ENCODE measurements at places on chromosomes 16 and 17.

DNA sequence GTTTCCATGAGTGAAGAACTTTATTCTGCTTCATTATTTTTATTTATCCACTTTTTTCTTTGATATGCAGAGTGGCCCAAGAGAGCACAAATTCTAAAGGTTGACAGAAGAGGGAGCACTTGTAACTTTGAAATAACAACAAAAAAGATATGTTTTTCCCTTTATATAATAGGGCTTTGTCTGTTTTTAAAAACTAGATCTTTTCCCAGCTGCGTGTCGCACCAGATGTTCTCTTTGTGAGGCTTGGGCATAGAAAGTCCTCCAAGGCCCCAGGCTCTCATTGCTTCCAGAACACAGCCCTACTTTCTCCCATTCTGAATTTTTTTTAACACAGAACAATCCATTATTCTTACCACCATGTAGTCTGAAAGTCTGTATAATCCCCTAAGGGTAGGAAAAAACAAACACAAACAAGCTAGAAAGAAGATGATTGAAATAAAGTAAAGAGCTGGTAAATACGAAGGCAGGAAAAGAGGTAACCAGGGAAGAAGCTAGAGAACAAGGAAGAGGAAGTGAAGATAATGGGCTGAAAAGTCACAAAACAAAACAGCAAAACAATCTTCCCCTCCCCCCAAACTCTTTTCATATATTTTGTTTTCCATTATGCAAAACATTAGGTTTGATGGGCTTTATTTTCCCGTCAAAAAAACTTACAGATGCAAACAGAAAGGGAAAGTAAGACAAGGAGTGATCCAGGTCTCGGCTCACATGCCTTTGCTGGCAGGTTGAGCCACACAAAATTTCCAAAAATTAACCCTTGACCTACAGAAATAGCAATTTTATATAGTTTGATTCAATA is 160.4 kb downstream of the ABCA8 start:
- DNase-seq = no peak

DNA sequence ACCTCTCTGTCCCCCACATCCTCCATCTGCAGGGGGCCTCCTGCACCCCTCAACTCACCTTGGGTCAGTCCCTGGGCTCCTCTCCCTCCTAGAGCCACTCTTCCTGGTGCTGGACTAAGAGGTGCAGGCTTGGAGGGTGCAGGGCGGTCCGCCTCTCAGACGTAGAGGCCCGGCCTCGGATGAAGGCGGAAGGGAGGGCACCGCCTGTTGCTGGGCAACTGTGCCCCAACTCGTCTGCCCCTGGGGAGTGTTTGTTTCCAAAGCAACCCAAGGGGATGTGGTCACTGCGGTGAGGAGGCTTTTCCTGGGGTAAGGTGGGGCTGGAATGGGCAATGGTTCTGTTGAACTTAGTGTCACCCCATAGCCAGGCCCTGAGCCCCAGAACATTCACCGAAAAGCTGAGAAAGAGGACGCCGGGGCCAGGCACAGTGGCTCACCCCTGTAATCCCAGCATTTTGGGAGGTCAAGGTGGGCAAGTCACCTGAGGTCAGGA is at the start of gene C16orf54:
TSS of gene C16orf54 (minus strand) at position 138 of the 493 bp plus-strand sequence. CDS start 1,039 bp downstream, outside the sequence.
- peak; percentile 70 for DNase-seq

DNA sequence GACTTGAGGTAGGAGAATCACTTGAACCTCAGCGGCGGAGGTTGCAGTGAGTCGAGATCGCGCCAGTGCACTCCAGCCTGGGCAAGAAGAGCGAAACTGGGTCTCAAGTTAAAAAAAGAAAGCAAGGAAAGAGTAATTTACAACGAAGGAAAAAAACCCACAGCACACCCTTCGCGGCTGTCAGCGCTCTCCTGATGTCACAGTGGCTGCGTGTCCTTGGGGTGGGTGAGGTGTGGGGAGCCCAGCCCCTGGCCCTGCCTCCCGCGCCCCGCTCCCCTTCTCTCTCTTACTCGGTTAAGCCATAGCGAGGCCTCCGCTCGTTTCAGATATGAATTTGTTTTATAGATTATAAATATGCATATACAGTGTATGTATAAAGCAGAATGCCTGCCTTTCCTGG is 740 bp upstream of the JPT2 start:
- no peak for DNase-seq

GRCh38 chr16:57236022-57236350 is 9.1 kb upstream of the ARL2BP start:
- DNase-seq = no peak

- DNase-seq = no peak
These were observed 154.2 kb downstream of the PITPNC1 start for GRCh38 chr17:67531291-67531690.

GRCh38 chr17:20263595-20263994 is 203.7 kb downstream of the LGALS9B start:
- no peak for DNase-seq

DNA sequence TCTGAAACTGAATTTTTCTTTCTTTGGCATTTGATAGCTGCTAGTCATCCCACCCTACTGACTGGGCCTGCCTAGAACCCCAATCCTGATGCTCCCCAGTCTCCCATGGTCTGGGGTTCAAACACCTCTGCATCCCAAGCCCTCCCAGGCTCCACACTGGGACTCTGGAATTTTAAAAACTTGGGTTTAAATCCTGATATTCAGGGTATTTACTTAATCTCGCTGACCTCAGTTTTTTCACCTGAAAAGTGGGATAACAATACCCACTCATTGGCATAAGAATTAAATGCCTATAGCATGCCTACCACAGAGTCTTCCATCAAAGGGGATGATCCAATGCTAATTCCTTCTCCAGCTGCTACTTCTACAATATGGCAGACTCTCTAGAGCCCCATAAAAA is 264.4 kb downstream of the NPIPA8 start:
- DNase-seq = no peak

DNA sequence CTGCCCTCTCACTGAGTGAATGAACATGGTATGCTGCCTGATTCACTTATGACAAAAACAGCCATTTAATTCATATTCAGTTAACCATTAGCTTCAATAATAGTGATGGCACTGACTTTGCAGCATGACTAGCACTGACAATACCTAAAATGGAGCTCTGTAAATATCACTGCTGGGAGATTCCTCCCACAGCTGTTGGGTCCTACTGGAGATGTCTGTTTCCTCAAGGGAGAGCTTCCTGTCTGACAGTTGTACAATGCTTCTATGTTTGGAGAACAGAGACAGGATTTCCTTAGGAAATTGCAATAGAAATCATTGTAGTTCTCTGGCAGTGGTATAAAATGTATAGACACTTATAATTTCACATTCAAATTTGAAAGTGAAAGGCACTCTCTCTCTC is 695.9 kb upstream of the CDH8 start:
- no peak for DNase-seq

- DNase-seq = no peak
These were observed 28.3 kb upstream of the TEX2 start for GRCh38 chr17:64291268-64291851.

- no peak for DNase-seq
These were observed 14.2 kb downstream of the ATP6V0A1 start for GRCh38 chr17:42472709-42473521.

- no peak for DNase-seq
These were observed 1.3 kb downstream of the GNAO1 start for GRCh38 chr16:56192635-56192945.

DNA sequence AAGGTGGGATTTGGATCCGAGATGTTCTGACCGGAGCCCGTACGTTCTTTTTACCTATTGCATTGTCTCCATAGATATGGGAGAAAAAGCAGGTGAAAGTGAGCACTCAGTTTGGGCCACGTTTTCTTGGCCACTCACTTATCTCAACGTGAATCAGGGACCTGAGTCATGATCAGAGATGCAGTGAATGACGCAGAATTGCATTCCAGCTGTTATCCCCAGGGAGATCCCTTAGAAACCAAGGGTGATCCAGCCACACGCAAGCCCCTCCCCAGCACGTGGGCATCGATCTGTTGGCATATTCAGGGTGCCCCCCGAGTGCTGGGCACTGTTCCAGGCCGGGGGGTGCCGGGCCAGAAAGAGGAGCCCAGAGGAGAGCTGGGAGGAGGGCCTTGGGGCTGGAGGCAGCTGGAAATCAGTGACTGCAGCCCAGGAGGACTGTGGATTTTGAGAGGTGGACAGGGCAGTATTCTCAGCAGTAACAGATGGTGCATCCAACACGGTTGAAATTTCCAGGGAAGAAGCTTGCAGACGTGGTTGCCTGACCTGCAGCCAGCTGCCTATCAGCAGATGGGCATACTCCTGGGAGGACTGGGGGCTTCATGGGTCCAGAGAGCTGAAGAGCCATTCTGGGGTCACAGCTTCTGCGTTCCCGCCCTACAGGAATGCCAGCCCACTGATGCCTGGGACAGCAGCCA is 87.2 kb upstream of the CACNG5 start:
- DNase-seq = no peak

- peak; percentile 57 for DNase-seq
These were observed 10.5 kb downstream of the DOK4 start for GRCh38 chr16:57475711-57476339.

- no peak for DNase-seq
These were observed 11.3 kb downstream of the ANKRD40 start for GRCh38 chr17:50696365-50696879.

DNA sequence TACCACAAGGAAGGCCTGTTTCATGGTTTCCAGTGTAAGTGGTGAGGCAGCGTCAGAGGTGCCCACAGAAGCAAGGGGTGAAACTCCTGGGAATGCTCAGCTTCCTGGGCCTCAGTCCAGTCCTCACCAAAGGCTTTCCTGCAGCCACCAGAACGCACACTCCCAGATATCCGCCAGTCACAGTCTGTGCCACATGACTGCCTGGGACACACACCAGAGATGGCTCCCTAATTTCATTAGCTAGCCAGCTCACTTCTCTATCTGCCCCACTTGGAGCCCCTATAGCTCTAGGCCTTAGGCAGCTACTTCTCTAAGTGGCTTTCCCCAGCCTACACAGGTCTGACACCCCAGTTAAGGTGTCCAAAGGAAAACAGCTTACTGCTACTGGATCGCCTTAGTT is 77.0 kb downstream of the CYTH1 start:
- DNase-seq = no peak

DNA sequence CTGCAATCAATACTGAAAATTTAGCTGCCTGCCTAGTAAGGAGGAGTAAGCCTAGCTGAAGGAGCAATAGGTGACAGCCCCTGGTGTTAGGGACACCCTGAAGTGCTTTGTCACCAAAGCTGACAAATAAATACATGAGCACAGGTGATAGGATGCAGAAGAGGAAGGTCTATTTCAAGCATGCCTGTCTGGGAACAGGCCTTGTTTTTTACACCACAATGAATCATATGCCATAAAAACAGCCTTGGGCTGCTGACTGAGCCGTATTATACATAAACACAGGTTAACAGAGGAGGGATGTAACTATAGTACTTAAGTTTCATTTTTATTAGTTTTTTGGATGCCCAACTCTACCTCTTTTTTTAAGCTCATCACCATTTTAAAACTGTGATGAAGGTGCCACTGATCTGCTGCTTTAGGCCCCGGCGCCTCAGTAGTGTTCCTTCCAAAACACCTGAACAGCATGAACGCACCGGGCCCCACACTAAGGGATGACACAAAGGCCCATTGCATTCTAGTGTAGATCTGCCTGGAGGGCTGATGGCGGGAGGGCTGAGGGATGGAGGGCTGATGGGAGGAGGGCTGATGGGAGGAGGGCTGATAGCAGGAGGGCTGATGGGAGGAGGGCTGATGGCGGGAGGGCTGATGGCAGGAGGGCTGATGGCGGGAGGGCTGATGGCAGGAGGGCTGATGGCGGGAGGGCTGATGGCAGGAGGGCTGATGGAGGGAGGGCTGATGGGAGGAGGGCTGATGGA is 150.3 kb downstream of the AATF start:
- DNase-seq = no peak

- DNase-seq = no peak
These were observed 56.6 kb upstream of the BCAR1 start for GRCh38 chr16:75308011-75308410.

DNA sequence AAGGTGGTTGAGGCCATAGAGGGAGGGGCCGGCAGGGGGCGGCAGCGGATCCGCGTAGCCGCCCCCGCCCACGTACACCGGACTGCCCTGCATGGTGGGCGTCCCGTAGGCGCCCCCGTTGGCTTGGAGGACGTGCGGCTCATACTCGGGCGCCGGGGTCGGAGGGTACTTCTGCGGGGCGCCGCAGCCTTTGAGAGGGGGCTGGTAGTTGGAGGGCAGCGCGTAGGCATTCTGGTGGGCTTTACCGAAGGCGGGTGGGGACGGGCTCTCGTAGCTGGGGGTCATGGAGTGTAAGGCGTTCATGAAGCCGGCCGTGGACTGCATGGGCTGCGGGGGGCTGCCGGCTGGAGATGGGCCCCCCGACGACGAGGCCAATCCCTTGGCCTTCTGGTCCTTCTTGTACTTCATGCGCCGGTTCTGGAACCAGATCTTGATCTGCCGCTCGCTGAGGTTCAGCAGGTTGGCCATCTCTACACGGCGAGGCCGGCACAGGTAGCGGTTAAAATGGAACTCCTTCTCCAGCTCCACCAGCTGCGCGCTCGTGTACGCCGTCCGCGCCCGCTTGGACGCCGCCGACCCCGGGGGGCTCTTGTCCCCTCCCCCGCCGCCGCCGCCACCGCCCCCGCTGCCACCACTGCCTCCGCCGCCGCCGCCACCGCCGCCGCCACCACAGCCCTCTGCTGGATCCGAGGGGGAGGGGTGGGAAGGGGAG is 5.7 kb upstream of the HOXB2 start:
- DNase-seq = no peak

DNA sequence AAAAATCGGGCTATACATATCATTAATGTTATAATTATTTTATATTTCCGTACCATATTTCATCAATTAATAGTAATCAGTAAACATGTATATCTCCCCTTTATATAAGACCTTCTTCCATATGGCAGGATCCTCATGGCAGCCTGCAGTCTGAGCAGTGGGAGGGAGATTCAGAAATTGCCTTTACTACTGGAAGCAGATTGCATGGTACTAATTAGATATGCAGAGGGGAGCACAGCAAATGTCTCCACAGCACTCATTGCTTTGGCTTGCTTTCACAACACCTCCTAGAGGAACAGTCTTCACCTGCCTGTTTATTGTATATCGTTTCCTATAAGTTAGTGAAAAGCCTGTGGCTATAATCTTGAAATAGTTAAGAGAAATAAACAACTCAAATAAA is 585.8 kb upstream of the GOT2 start:
- no peak for DNase-seq

- DNase-seq = peak; percentile 62
These were observed 233.6 kb downstream of the SEC14L1 start for GRCh38 chr17:77374170-77374936.

DNA sequence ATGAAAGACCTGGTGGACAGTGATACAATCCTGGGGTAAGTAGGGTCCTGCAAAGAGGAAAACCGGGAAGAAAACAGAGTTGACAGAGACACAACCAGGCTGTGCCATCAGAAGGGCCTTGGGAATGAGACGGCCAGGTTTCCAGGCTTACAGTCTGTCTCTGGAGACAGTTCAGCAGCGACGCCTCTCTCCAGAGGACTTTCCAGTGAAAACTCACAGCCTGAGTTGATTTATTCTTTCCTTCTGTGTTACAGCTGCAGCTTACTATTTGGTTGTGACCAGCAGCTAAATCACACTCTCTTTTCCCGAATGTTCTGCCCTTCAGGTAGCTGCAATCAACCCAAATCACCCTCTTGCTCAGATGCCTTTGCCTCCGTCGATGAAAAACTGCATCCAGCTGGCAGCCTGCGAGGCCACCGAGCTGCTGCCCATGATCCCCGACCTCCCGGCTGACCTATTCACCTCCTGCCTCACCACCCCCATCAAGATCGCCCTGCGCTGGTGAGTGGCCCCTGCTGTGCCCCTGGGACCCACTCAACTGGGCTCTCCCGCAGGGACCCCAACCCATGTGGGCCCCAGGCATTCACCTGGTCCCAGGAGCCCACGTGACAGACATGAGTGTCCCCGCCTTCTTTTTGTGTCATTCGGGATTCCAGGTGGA is 209.2 kb downstream of the RPTOR start:
- DNase-seq = no peak
